ENCODE measurements at places on chromosomes 1 and 21.
A peak's percentile ranks its signal among the peaks of the same experiment; 100 is the strongest.

DNA sequence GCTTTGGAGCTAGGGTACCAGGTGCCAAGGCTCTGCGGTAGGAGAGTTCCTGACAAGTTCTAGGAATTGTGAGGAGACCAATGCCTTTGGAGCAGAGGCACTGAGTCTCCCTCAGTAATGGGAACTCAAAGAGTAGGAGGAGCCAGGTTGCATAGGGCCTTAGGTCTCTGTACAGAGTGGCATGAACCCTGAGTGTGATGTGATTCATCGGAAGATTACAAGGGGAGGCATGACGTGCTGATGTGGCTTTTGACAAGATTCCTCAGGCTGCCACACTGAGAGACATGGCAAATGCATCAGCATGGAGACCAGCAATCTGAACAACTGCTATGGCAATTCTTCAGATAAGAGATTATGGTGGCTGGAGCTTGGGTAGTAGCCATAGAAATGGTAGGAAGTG lies 94.6 kb upstream of the SLC44A3 start:
- no peak for DNase-seq

DNA sequence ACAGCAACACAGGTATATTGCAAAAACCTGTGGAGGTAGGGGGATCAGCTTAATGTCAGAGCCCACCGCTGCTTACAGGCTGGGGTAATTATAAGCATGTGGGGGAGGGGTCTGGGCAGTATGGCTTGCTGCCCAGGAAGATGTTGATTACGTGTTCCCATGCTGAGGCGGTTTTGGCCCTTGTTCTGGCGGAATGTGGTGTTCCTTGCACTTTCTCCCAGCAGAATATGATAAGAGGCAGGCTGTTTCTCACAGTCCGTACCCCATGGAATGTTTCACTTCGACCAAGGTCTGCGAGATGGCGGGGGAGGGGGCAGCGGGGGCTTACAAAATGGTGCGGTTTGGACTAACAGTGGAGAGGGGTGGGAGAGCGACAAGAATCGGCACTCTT lies 9.8 kb upstream of the HPCAL4 start:
- DNase-seq, result no peak

- no peak for DNase-seq
Observed at GRCh38 chr1:174946031-174946430, 53.7 kb upstream of the CACYBP start.

DNA sequence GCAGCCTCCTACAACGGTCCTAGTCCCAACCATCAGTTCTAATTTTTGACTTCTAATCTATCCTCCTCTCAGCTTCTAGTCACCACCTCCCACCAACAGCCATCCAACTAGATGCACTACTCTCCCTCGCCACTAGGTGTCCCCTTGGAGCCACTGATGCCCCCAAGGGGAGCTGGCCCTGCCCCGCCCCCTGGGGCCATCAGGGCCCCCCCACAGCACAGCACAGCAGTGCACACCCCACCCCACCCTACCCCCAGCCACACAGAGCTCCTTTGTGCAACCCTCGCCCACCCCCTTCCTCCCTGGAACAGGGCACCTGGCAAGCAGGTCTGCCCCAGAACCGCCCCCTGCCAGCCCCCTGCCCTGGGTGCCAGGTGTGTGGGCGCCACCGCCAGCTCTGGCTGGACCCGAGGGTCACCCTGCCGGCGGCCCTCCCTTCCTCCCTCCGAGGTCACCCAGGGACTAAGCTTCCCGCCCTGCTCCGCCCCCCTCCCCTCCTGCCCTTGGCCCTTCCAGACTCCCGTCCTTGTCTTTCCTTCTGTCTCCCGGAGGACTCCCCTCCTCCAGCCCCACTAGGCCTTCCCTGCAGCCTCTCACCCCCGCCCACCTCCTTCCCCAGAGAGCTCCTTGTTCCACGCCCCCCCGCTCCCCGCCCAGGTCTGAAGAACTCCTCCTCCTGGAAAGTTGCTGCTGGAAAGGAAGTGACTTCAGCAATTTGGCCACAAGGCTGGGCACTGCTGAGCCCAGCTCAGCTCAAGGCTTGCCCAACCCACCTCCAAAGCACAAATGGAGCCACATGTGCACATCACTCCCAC lies 47.0 kb downstream of the AHDC1 start:
- peak; percentile 74 for DNase-seq

DNA sequence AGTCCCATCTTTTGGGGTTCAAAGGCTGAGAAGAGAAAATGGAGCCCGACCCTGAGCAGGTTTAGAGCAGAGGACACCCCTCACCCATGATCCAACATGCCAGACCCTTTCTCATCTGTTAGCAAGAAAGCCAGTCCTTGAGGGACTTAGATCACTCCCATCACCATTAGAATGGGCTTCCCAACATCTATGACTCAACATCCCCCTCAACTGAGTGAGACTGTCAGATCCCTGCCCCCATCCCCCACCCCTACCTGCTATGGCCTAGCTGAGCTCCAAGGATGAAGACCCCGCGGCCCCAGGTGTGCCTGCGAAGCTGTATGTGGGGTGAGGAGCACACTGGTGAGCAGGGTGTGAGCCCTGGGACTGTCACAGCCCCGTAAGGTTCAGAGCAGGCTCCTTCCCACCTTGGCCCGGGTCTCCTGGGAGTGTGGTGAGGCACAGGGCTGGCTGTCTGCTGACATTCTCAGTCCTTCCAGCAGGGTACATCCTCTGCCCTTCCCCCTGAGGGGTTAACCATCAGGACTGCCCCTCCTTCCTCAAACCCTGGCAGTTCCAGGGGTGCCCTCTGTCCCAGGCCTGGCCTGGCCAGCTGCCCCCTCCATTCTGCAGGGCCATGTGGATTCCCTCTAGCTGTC lies 21.4 kb upstream of the BLACAT1 start:
- DNase-seq, result no peak

DNA sequence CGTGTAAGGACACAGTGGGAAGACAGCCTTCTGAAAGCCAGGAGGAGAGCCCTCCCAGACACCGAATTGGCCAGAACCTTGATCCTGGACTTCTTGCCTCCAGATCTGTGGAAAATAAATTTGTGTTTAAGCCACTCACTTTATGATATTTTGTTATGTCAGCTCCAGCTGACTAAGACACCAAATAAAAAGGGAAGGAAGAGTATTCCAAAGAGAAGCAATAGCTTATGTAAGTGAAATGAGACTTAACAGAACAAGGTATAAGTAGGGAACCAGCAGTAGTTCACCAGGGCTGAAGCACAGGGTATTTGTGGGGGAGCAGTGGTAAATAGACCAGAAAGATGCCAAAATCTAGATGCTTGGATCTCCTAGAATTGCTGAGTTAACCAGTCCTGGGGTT lies 94.2 kb upstream of the WLS start:
- DNase-seq, result no peak

DNA sequence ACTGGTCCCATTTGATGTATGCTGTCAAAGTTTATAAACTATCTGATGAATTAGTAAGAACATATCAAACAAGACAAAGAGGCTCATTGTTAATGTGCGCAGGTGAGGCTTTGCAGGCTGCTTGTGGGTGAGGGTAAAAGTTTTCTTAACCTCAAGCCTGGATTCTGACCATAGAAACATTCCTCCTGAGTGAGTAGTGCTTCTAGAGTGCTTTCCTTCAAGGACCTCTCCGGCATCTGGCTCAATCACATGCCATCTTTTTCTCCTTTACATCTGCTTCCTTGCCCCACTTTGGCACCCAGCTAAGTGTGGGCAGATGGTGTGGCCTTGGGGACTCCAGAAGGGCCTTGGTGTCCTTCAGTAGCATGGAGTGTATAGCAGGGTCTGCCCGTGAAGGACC lies 104.0 kb downstream of the ROR1 start:
- no peak for DNase-seq

DNA sequence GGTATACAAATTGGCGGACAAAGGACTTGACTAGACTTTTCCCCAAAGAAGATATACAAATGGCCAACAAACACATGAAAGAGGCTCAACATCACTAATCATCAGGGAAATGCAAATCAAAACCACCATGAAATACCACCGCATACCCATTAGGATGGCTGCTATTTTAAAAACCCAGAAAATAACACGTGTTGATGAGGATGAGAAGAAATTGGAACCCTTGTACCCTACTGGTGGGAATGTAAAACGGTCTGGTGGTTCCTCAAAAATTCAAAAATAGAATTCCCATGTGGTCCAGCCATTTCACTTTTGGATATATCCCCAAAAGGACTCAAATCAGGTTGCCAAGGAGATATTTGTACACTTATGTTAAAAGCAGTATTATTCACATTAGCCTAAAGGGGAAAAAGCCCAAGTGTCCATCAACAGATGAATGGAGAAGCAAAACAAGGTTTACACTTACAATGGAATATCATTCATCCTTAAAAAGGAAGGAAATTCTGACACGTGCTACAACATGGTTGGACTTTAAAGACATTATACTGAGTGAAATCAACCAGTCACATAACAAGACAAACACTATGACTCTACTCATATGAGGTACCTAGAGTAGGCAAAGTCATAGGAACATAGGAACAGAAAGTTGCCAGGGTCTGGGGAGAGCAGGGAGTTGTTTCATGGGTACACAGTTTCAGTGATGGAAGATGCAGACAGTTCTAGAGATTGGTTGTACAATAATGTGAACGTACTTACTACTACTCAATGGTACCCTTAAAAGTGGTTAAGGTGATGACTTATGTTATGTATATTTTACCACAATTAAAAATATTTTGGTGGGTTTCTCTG lies 17.0 kb downstream of the CD34 start:
- DNase-seq, result no peak

- no peak for DNase-seq
Observed at GRCh38 chr1:40634901-40635655, 30.4 kb downstream of the RIMS3 start.

DNA sequence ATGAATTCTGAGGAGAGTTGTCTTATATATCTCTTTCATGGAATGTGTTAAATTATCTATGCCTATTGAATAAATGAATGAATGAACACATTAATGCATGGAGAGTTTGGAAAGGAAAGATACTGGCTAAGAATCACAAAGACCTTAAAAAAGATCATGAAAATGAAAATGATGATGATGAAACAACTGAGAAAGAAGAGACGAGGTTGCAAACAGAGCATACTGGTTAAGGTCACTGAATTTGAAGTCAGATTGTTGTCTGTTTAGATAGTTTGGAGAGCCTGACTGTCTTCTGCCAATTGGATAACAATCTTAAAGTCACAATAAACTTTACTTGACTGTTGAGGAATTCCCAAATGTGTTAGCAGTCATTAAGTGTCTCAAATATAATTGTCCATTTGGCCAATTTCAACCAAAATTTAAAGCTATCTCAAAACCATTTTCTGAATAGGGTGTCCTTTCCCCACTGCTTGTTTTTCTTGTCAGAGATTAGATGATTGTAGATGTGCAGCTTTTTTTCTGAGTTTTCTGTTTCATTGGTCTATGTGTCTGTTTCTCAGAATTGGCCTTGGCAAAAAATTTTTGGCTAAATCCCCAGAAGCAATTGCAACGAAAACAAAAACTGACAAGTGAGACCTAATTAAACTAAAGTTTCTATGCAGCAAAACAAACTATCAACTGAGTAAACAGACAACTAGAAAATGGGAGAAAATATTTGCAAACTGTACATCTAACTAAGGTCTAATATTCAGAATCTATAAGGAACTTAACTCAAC lies 132.2 kb downstream of the PTGER3 start:
- no peak for DNase-seq

- no peak for DNase-seq
Observed at GRCh38 chr1:200922406-200922805, 27.7 kb downstream of the INAVA start.

DNA sequence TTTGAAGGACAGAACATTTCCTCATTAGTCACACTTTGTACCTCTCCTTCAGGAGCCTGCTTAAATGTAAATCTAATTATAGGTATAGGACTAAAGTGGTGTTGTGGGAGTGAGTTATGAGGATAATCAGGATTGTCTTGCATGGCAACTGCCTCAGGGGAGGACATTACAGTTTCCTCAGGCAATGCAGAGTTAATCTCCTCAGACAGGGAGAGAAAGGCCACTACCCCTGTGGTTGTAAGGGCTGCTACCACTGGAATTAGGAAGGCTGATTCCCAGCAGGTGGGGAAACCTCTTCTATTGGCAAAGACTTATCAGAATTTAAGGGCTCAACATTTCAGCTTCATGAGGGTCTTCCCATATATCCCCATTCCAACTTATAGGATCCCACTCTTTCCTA lies 286.8 kb upstream of the PBX1 start:
- DNase-seq, result no peak

GRCh38 chr1:177935638-177936415 lies 34.0 kb downstream of the SEC16B start:
- no peak for DNase-seq

GRCh38 chr1:28112388-28113241 lies 24.2 kb upstream of the EYA3 start:
- DNase-seq, result peak; percentile 60

- DNase-seq, result no peak
Observed at GRCh38 chr1:212967801-212968200, 17.5 kb downstream of the VASH2 start.

- DNase-seq, result no peak
Observed at GRCh38 chr1:228849011-228849541, 113.8 kb downstream of the RHOU start.

DNA sequence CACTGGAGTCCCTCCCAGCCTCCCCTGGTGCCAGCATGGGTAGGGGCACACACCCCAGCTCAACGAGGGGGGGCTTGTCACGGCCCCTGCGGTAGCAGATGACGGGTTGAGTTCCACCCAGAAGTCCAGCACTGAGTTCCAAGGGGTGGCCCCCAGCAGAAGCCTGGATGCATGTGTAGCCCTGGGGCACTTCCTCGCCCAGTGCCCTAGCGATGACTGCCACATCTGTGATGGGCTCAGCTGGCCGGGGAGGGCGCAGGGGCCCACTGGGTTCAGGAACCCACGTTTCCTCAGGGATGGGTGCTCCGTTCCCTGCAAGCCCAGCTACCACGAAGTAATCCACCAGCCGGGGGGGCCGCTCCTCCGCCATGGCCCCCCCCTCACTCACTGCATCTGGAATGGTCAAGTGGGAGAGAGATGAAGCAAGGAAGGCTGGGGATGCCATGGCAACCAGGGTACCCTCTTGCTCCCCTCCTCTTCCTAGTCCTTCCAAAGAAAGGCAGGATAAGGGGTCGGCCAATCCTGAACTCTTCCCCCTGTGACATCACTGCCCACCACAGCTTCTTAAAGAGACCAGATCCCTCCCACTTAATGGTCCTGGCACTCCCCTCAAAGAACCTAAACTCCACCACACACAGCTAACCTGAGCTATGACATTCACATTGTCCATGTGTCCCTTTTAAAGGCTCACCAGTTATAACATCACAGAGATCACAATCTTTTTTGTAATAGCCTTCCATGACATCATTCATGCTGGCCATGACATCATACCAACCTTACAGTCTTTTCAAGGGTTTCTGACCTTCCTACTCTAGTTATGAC lies 2.3 kb downstream of the DENND4B start:
- no peak for DNase-seq

- DNase-seq, result no peak
Observed at GRCh38 chr1:185338719-185339622, 21.9 kb upstream of the IVNS1ABP start.

DNA sequence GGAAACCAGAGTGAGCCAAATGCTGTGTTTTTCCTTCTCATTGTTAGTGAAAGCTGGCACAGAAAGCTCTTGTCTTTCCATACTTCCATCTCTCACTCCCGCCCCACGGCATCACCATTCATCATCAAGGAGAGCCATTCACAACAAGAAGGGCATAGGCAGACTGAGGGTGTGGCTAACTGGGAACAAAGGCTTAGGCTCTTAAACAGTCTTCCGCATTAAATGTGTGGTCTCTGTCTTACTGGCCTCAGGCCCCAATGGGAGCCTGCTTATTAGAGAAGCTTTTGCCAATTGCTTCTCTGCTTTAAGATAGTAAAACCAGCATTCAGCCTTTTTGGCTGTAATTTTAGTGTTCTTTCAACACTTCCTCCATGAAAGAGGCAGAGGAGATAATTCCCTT lies 51.4 kb downstream of the TNFSF18 start:
- no peak for DNase-seq

GRCh38 chr1:114116086-114116485 lies 37.6 kb downstream of the SYT6 start:
- no peak for DNase-seq

Measured in kidney capillary endothelial cell (primary cell).